ENCODE measurements at places on chromosomes 16 and 17.

GRCh38 chr17:6592173-6592572, 35.8 kb upstream of the PITPNM3 start:
- DNase-seq: no peak

DNA sequence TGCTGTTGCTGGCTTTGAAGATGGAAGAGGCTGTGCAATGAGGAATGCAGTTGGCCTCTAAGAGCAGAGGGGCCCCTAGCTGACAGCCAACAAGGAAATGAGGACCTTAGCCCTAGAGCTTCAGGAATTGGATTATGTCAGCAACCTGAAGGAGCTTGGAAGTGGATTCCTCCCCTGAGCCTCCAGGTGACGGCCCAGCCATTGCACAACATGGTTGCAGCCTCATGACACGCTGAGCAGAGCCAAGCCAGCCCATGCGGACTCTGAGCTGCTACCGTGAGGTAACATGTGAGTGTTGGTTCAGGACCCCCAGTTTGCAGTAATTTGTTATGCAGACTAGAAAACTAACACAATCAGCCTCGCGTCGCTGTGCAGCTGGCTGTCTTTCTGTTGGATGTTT, 20.2 kb downstream of the CCDC42 start:
- DNase-seq: no peak

DNA sequence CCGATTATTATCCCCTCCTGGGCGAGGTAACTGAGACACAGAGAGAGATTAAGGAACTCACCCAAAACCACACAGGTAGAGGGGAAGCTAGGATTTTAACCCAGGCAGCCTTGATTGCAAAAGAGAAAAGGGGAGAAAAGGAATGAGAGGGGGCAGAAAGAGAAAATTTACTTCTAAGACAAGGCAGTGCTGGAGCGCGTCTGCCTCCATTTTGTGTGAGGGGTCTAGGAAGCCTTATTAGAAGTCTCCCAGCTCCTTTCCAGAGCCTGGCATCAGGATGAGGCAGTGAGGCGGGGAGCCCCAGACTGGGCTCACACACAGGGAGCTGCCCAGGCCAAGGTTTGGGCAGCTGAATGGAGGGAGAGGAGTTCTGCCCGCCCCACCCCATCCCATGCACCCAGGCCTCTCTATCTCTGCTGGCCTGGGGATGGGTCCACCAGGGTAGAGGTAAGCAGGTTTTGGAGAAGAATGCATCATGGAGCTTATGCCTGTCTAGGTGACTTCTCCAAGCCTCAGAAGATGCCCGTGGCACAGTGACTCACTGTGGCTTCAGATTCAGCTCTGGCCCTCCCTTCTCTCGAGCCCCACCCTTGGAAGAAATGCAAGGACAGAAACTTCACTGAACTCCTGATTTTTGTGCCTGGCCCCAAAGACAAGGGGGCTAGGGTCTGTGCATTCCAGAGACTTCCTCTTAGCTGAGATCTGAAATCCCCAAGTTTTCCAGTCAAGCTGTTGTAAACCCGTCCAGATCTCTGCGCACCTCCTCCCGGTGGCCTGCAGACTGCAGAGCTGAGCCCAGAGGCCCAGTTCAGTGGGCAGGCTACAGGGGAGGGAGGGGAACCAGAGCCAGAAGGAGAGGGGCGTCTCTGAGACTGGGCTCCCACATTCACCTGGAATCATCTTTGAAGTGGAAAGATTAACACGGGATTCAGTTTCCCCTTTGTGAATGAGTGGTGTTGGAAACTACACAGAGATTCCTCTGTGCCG, 95.1 kb upstream of the CDH5 start:
- DNase-seq: no peak

DNA sequence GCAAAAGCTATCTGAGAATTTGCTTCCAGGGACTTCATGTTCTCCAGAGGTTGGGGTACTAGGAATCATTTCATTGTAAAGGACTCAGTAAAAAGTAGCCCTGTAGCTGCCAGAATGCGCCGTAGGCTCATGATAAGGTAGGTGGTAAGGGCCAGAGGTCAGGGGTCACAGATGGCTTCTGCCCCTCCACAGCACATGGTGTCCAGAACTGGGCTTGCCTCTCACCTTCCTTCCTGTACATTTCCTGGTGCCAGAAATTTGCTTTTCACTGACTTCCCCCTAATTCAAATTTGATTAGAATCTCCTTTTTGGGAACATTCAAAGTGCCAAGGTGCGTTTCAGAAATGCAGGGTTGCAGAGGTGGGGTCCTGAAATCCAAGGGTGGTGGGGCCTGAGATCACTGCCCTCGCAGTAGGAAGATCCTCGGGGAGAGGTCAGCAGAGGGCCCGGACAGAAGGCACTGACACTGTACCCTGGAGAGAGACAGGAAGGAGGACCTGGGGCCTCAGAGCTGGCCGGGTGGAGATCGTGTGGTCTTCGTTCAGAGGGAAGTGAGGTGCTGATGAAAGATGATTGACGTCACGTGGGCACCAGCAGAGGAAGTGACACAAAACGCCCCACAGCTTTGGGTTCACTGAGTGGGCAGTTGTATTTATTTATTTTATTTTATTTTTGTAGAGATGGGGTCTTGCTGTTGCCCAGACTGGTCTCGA, 25.5 kb upstream of the METRNL start:
- no peak for DNase-seq

- no peak for DNase-seq
Measured at GRCh38 chr16:87924041-87924810, 12.1 kb downstream of the CA5A start.

GRCh38 chr17:65182233-65182632, 45.1 kb downstream of the RGS9 start:
- no peak for DNase-seq

- DNase-seq: no peak
Measured at GRCh38 chr16:84068783-84069462, 26.3 kb upstream of the SLC38A8 start.

GRCh38 chr16:14369734-14370598, 260.1 kb downstream of the PARN start:
- no peak for DNase-seq

DNA sequence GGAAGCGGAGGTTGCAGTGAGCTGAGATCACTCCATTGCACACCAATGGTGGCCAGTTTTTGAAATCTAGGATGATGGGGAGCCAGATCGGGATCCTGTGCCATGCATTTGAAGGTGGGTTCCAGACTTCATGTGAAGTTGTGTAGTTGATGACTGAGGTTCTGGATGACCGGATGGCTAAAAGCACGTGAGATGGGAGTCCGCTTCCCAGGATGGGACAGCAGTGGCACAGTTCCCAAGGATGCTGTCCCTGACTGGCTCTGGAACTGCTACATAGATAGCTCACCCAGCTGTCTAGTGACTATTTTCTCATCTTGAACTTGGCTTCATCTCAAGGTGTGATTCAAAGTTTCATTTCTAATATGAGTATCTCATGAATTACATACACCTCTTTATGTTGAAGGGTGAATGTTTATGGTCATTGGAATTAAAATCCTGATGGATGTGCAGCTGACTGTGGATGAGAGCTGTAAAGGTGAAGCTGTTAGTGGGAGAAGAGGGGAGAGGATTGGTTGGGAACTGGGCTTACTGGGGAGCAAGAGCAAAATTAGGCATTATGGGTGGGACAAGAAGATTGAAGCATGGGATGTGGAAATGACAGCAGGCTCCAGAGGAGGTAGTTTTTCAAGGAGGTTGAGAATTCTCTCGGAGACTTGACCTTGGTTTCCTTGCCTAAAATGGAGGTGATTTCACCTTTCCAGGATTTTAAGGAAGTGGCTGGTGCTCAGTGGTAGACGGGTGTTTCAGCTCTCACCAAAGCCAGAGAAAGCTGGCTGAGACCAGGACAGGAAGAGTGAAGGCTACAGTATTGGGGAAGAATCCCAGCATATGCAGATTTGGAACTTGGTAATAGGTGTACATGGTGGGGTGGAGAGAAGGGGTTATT, 8.2 kb downstream of the TUFM start:
- no peak for DNase-seq

DNA sequence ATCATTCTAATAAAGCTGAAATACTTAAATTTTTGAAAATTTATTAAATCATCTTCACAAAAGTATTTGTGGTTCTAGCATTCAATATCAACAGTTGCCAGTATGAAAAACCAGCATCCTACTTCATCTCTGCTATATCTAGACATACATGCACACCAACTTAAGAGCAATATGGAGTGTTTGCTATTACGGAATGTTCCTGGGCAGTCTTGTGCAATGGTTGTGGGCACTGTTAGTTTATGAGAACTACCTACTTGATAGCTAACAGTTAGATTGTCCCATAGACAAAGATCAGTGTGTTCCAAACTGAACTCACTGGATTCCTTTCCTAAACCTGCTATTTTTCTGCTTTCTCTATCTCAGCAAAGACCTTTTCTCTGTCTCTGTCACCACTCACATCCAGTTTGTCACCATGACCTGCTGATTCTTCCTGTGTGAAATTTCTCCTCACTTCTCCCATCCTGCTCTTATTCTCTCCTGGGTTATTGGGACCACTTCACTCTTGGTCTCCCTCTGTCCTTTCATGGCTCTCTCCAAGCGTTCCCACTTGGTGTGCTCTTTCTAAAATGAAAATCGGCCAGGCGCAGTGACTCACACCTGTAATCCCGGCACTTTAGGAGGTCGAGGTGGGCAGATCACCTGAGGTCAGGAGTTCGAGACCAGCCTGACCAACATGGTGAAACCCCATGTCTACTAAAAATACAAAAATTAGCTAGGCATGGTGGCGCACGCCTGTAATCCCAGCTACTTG, 27.7 kb downstream of the CNTROB start:
- no peak for DNase-seq

DNA sequence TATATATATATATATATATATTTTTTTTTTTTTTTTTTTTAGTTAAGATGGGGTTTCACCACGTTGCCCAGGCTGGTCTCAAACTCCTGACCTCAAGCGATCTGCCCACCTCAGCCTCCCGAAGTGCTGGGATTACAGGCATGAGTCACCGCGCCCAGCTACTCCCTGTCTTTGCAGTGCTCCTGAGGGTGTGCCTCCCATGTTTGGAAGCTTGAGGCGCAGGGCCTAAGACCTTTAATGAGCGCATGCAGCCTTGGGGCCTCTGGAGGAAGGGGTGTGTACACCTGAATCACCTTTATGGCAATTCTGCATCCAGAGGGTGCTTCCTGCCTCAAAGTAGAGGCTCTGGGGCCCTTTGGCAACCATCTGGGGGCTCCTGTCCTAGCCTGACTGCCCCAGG, 219.4 kb upstream of the CIBAR2 start:
- no peak for DNase-seq

- no peak for DNase-seq
Measured at GRCh38 chr16:1850981-1851380, 21.0 kb downstream of the MEIOB start.

All from NK-92 treated with Interleukin-12 subunit alpha and Interleukin-12 subunit beta, amount 100 ng/mL, for 24 hours (cell line).